ENCODE measurements at places on chromosomes 7 and 10. TPM values are rescaled to one million over a fixed set of nuclear protein-coding genes. Genes with fewer than 3 reads are reported as not detected.

GRCh38 chr10:62760401-62760800, 44.1 kb upstream of the ADO start:
- no peak for DNase-seq

- DNase-seq: no peak
Measured at GRCh38 chr7:70554646-70555045, 577.3 kb upstream of the GALNT17 start.

- peak; percentile 50 for DNase-seq
Measured at GRCh38 chr10:70830164-70830563, 14.4 kb downstream of the SGPL1 start.

DNA sequence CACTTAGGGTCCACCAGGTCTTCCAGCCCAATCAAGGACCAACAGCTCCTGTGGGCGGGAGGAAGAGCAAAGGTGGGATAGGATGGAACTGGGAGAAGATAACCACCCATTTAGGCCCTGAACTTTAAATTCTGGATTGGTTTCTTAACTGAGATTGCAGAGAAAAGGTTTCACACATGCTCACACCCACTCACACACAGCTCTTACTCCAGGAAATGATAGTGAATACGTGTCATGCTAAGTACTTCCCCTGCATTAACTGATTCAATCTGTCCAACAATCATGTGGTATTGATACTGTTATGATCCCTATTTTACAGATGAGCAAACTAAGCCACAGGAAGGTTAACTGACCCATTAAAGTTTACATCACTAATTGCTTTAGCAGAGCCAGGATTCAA, 4.6 kb upstream of the CYP3A4 start:
- DNase-seq: peak; percentile 21

GRCh38 chr10:78624791-78625190, 444.0 kb upstream of the ZMIZ1 start:
- no peak for DNase-seq

GRCh38 chr7:31111109-31111451, 59.0 kb downstream of the ADCYAP1R1 start:
- DNase-seq: no peak

DNA sequence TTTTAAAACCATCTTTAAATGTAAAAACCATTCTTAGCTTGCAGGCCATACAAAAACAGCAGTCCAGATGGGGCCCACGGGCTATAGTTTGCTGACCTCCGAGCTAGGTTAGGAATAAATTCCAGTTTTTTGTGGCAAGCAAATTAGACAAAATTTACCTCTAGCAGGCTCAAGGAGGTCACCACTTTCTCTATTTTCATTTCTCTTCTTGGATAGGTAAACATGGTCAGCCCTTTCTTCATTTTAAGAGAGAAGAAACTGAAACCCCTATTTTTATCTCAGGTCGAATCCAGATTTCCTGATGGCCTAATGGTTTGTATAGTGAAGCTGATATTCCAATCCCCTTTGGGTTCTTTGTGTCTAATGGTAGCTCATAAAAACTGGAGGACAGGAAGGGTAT, 10.7 kb downstream of the IKZF5 start:
- DNase-seq: no peak

Gene KCNIP2
- total RNA-seq: not detected

Gene CRHR2
- total RNA-seq: not detected

Measured in renal cortical epithelial cell (primary cell).